B cell (primary cell): ENCODE measurements at places on chromosomes 2 and 18.
A peak's percentile ranks its signal among the peaks of the same experiment; 100 is the strongest.

GRCh38 chr2:8234757-8235374 lies 447.0 kb upstream of the ID2 start:
- no peak for DNase-seq

- no peak for DNase-seq
Observed at GRCh38 chr2:226877491-226877890, 41.6 kb downstream of the RHBDD1 start.

DNA sequence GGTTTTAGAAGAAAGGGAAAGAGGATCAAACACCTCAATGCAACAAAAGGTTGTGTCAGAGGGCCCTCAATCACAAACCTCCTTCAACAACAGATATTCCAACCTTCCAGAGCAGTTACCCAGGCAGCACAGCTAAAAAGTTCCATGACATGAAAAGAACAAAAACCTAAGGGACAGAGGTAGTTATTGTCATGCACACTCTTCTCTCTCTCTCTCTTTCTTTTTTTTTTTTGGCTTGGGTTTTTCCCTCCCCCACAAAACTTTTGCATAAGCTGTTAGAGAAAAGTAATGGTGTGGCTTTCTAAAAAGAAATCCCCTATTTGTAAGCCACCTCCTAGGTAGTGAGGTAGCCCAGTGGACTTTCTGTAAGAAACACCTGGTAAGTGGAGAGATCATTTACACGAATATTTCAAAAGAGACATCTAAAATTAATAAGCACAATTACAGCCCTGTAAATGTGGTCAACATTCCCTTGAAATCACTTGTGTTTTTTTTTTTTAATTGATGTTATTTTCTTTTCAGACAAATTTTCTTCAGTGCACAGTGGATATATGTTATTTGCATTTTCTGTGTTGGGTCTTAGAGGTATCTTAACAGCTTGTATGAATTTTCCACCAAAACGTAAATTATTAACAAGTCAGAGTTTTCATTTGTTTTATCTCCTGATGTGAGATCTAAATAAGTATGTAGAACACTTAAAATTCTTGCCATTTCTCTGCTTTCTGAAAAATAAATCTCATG lies 48.4 kb downstream of the ZEB2 start:
- peak; percentile 73 for DNase-seq

DNA sequence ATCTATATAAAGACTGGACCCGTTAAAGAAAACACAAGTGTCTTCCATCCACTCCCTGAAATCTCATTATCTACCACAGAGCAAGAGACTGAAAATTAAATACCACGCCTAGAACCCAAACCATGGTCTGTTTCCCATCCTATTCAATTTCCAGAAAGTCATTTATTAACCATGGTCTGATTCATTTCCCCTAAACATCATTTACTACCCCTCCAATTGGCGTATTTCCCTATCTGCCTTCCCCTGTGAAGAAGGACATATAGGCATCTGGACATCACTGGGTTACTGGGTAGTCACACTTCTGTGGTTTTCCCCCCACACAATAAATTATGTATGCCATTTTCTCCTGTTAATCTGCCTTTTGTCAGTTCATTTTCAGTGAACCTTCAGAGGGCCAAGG lies 30.8 kb downstream of the CCDC93 start:
- DNase-seq: no peak

GRCh38 chr2:10305254-10305635 lies 2.5 kb downstream of the HPCAL1 start:
- no peak for DNase-seq
